Progenitor cell of endocrine pancreas (in vitro differentiated cells): ENCODE measurements at places on chromosomes 1 and 21.

- DNase-seq, result no peak
Measured at GRCh38 chr1:235632506-235633401, 16.8 kb downstream of the GNG4 start.

DNA sequence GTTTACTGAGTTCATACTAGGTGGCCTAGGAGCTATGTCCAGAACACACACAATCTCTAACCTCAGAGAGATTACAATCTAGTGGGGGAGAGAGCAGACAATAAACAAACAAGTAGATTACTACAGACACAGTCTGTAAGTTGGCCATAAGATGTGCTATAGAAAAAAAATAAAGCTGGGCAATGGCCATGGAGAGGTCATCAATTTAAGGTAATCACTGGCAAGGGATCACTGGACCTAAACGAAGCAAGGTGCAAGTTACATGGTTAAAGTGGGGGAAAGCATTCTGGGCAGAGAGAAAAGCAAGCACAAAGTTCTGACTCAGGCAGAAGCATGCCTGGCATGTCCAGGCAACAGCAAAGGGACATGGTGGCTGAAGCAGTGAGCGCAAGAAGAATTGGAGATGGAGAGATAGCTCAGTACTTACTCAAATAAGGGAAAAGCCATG lies 147.0 kb downstream of the RERE start:
- no peak for DNase-seq

DNA sequence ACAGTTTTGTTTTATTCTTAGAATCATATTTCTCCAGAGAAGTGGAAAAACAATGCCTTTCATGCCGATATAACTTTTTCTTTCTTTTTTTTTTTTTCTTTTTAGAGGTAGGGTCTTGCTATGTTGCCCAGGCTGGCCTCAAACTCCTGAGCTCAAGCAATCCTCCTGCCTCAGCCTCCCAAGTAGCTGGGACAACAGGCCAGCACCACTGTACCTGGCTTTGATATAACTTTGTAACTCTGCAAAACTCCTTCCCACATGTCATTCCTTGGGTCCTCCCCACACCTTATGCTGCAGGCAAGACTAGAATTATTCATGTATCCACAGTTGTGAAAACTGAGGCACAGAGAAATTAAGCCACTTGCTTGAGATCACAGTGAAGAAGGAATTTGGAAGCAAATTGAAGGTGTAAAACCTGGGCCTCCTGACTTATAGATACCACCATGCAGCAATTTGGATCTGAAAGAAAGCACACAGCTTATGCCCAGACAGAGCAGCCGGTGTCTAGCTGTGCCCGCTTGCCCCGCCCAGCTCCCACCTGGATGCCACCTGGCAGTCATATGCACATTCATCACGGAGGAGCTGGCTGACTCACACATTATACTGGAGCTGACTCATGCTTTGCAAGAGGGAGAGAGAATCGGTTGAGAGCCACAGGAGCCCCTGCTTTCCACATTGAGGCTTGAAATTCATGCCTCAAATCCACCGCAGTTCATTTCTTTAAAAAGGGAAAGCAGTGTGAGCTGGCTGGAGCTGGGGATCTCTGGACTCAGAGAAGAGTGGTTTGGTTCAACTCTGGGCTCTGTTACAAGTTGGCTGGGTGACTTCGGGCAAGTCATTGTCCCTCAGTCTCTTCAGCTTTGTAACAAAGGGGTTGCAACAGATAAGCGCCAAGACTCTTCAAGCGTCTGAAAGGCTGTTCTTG lies 8.3 kb upstream of the SLC2A1 start:
- DNase-seq, result no peak

DNA sequence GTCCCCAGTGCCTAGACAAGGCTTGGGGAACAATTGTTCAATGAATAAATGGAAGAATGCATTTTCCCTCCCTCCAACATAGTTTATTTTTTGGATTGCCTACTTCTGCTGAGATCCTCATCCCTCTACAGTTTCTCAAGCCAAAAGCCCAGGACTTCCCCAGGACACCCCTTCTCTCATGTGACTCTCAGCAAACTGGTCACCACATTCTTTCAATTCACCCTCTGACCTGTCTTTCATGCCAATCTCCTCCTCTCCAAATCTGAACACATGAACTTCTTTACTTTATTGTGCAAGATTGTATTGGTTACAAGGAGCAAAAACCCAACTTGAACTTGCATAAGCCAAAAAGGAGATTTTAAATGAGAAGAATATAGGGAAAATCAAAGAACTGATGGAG lies 103.2 kb upstream of the JUN start:
- no peak for DNase-seq

DNA sequence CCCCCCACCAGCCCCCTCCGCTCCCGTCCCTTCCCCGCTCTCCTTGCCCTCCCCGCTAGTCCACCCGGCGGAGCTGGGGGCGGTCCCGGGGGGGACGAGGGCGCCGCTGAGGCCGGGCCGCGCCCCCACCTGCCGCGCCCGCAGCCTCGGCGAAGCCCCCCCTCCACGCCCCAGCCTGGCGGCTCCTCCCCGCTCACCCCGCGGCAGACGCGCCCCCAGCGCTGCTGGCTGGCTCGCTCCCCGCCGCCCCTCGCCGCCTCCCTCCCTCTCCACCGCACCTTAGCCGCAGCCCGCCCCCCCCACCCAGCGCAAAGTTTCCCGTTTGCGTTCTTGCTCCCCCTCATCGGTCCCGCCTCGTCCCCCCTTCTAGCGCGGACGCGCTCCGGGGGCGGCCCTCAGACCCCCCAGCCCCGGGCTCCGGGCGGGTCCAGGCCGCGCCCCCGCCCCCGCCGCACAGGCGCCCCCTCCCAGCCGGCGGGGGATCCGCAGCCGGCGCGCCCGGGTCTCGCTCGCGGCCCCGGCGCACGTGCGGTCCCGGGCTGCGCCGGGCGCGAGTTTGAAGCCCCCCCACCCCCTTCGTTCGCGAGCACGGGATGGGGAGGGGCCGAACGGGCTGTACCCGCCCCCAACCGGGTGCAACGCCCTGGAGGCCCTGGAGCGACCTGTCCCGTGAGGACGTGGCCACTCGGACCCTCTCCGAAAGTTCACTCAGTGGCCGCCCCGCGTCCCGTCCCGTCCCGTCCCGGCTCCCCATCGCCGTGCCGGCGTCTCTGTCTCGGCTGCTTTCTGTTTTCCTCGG lies 623 bp downstream of the PTPRF start:
- peak; percentile 57 for DNase-seq

- no peak for DNase-seq
Measured at GRCh38 chr1:244347942-244348341, 103.8 kb downstream of the ADSS2 start.

GRCh38 chr1:174051956-174052355 lies 29.8 kb upstream of the RC3H1 start:
- DNase-seq, result no peak

GRCh38 chr1:217747156-217747769 lies 116.1 kb downstream of the SPATA17 start:
- DNase-seq, result no peak
